Progenitor cell of endocrine pancreas (in vitro differentiated cells): ENCODE measurements at places on chromosomes 6 and 20. TPM values are rescaled to one million over a fixed set of nuclear protein-coding genes. Genes with fewer than 3 reads are reported as not detected.

The RSPH9 gene
- total RNA-seq = 0.29 and 0.31 TPM in 2 replicates

The MLN gene
- total RNA-seq = not detected in 2 replicates

The COL21A1 gene
- total RNA-seq = 16.8 and 20.5 TPM in 2 replicates

The MUC21 gene
- not detected in 2 replicates for total RNA-seq

The SLC26A8 gene
- total RNA-seq = not detected in 2 replicates

The GJA10 gene
- total RNA-seq = not detected in 2 replicates
